ENCODE measurements at places on chromosomes 6 and 20.

GRCh38 chr6:147053311-147053921 lies 150.8 kb upstream of the STXBP5 start:
- DNase-seq, result no peak

DNA sequence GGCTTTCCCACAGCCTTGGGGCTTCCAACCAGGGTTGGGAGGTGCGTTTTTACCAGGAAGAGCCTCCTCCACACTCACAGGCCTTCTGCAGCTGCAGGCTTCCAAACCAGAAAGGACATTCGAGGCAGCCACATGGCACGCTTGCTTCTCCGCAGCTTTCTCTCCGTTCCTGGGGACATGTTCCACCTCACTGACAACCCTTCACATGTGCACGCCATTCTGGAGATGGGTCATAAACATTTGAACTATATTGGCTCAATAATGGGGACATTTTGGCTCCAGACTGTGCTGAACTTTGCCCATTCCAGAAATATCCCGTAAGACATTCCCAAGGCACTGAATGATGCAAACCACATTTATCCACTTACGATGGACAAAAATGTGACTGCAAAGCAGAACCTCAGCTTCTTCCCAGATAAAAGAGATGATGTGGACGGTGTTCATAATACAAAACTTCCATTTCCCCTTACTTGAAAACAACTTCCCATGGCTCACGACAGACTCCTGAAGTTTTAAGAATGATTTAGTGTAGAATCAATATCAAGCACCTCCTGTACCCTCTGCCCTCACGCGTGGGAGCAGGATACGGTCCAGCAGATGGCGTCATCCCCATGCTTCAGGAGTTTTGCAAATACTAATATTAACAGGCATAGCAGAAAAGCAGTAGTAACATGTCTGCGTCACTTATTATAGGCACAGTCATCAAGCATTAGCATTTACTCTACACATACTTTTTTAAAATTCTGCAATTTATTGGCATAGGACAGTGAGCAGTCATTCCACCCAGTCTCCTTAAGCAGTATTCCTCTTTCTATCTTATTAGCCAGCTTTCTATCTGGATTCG lies 25.4 kb upstream of the FOXF2 start:
- no peak for DNase-seq

GRCh38 chr20:46797206-46797605 lies 87.8 kb downstream of the SLC2A10 start:
- DNase-seq, result no peak

DNA sequence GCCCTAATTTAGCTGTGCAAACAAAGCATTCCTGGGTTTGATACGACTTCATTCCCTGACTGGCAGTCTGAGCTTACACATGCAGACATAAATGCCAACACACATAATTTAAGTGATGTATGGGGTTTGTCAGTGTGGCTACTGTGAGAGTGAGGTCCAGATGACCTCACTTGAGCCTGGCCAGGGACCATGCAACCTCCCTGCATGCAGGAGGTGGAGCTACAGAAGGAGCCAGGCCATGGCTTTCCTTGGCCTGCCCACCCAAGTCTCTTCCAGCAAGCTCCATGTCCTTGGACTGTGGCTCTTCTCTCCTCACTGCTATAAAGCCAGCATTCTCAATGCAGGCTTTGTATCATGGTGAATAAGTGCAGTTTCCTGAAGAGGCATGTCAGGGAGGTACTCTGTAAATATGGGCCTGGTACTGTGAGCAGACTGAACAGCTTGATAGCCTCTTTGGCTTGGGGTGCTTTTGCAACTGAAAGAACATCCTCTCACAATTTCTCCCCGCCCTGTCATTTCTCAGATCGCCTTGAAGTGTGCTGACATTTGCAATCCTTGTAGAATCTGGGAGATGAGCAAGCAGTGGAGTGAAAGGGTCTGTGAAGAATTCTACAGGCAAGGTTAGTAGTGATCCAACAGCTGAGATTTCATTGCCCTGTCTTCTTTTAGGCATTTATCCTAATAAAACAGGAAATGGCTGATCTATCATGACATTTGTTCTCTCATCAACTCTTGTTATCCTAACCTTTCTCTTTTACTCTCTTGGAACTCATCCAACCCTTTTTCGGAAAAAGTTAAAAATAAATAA lies 69.2 kb downstream of the MTFR2 start:
- DNase-seq, result no peak

DNA sequence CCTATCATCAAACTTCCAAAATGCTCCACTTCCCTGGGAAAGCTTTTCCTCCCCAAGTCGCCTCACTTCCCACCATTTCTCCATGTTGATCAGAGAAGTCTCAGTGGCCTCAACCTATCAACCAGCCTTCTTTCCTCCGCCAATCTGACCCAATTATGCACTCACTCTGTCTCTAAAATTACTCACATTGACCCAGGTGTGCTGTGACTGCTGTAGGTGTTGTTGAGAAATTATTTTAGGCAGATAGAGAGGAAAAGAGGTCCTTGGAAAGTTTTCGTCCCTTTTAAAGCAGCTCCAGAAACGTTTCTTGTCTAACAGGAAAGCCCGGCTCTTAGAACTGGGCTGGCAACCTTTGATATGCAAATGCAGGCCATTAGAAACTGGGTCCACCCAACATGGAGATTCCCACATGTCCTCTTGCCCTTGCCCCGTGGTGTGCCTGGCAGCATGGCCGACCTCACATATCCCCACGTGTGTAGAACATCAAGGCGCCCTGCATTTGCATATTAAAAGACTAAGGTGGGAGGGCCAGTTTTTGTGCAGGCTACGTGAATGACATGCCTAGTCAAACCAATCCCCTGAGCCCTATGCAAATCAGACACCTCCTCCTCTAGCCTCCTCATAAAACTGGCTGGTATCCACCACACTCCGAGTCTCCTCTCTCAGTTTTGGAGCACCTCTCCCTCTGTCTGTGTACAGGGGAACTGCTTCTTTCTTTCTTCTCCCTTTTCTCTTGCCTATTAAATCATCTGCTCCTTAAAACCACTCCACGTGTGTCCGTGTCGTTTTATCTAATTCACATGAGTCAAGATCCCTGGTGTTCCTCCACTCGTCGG lies 12.9 kb downstream of the IPCEF1 start:
- no peak for DNase-seq

- no peak for DNase-seq
These were observed 47.7 kb upstream of the PLCB4 start for GRCh38 chr20:9021216-9021615.

- DNase-seq, result no peak
These were observed 2.7 kb upstream of the PLCB1 start for GRCh38 chr20:8129211-8129976.

All from activated T-helper 9 cell treated with anti-CD3 and anti-CD28 coated beads, Interleukin-2, amount 50 U/mL, for 16 hours (primary cell).